ENCODE measurements at places on chromosomes 3 and 15.

DNA sequence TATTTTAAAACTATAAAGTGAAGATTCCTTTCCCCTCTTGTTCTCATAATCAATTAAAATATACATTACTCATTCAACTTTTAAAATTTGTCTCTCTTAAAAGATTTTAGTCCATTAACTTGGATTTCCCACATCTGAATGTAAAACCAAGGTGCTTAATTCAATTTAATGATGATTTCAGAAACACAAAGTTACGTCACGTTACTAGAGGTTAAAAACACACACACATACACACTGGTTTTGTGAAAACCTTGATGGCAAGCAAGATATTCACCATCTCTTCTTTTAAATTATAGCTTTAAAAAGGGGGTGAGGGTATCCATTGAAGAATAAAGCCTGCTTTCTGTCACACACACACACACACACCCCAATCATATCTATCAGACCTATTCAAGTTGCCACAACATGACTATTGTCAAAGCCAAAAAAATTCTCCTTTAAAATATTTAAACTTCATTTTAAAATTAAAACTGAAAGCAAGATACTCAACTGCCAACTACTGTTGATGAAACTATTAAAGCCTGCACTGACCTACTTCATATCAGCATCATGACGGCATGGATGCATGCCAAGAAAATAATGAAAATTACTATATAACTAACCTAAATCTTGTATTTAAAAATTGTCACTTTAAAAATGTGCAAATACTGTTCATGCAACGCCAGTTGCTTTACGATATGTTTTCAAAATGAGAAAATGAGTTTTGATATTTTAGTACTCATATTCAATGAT lies 2.1 kb downstream of the RFX7 start:
- no peak overlapping the region for H3K4me3 ChIP-seq
- H3K27me3 ChIP-seq: no peaks in the 10 kb centered on the region
- H3K27ac ChIP-seq: no peak overlapping the region
- H3K36me3 ChIP-seq: no peaks in the 10 kb centered on the region
- no peak for DNase-seq

GRCh38 chr3:145898487-145898886 lies 262.5 kb downstream of the PLOD2 start:
- H3K36me3 ChIP-seq: no peaks in the 10 kb centered on the region
- no peak overlapping the region for H3K4me3 ChIP-seq
- H3K4me1 ChIP-seq: no peaks in the 10 kb centered on the region
- DNase-seq: no peak

DNA sequence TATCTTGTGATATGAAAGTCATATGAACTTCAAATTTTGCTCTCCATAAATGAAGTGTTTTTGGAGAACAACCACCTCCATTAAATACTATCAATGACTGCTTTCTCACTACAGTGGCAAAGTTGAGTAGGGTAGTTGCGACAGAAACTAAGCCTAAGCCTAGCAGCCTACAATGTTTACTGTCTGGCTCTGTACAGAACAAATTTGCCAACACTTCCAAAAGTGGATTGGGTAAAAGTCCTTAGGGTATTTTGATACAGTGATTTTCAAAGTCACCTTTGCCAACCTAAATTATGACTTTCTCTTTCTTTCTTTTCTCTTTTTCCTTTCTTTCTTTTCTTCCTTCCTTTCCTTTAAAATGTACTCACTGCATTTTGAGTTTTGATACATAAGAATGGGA lies 142.6 kb downstream of the PLCL2 start:
- H3K36me3 ChIP-seq: no peaks in the 10 kb centered on the region
- no peaks in the 10 kb centered on the region for H3K27me3 ChIP-seq

- no peak overlapping the region for H3K4me3 ChIP-seq
- H3K27ac ChIP-seq: no peak overlapping the region
- DNase-seq: no peak
- no peaks in the 10 kb centered on the region for H3K4me1 ChIP-seq
Measured at GRCh38 chr3:108017587-108017986, 73.2 kb downstream of the CD47 start.

DNA sequence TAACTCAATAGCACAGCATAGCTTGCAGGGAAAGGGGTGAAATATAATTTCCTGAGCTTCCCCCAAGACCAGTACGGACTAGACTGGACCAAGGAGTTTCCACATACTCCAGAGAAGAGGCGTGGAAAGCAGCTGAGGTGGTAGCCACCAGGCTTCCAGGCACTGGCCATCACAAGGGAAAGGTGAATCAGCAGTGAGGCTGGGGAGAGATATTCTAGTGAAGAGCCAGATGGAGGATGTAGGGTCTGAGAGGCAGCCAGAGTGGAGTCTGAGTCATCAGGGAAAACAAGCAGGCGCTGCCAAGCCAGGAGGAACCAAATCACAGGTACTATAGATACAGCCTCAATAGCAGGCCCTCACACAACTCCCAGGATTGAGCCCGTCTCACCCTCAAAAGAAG lies 9.6 kb upstream of the RASA2 start:
- H3K27ac ChIP-seq: no peak overlapping the region
- H3K27me3 ChIP-seq: no peaks in the 10 kb centered on the region
- H3K4me1 ChIP-seq: no peaks in the 10 kb centered on the region
- no peaks in the 10 kb centered on the region for H3K36me3 ChIP-seq

DNA sequence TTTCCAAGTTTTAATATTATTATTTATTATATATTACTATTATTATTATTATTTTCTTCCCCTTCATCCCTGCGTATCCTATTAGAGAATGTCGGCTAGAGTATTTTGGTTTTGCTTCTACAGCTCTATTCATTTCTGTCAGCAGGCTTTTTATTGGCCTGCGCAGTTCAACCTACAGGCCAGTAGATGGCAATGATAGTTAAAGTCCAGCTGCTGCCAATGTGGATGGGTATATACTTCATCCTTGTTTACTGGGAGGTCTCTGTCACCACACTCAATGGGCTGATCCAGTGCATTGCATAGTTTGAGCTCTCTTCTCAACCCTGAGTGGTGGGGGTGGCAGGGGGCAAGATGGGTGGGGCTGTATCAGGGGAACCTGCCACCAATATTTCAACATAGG lies 799.8 kb downstream of the NSUN3 start:
- no peak overlapping the region for H3K27ac ChIP-seq
- H3K4me1 ChIP-seq: no peaks in the 10 kb centered on the region
- H3K27me3 ChIP-seq: no peaks in the 10 kb centered on the region
- no peak for DNase-seq
- no peaks in the 10 kb centered on the region for H3K36me3 ChIP-seq
- no peak overlapping the region for H3K4me3 ChIP-seq

Data from prostate gland (tissue), 2 donors.